Activated CD4-positive, alpha-beta T cell treated with anti-CD3 and anti-CD28 coated beads, Interleukin-2, Interleukin-6, amounts not matched to agents 100 ng/mL and 50 ng/mL, durations not matched to agents 16 hours and 8 hours (primary cell): ENCODE measurements at places on chromosomes 16 and 17.

- no peak for DNase-seq
Measured at GRCh38 chr16:89042711-89043551, 50.7 kb upstream of the ACSF3 start.

- no peak for DNase-seq
Measured at GRCh38 chr17:36980280-36980761, 31.6 kb downstream of the AATF start.

DNA sequence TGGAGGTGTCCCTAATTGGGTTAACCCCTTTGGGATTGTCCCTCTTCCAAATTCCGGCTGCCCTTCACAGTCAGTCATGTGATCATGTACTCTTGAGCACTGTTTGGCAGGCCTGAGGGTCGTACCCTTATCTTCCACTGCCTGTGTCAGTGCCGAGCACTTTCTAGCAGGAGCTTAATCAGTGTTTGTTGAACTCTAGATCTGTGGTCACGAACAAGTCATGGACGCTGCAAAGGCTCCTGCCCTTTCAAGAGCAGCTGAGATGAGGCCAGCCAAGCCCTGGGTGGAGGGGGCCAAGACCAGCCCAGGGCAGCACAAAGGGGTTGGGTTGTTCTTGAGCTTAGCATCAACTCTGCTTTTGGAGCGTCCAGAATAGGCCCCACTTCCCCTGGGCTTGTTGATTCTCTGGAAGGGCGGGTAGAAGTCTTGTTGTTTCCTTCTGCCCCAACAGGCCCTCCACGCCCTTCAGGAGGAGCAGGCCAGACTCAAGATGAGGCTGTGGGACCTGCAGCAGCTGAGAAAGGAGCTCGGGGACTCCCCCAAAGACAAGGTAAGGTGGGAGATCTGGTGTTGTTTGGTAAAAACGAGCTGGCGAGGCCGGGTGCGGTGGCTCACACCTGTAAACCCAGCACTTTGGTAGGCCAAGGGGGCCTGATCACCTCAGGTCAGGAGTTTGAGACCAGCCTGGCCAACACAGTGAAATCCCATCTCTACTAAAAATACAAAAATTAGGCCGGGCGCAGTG, 5.3 kb downstream of the IFI35 start:
- no peak for DNase-seq

- no peak for DNase-seq
Measured at GRCh38 chr17:16948587-16949376, 23.1 kb downstream of the TNFRSF13B start.

- no peak for DNase-seq
Measured at GRCh38 chr17:4329838-4330237, 36.6 kb downstream of the UBE2G1 start.

DNA sequence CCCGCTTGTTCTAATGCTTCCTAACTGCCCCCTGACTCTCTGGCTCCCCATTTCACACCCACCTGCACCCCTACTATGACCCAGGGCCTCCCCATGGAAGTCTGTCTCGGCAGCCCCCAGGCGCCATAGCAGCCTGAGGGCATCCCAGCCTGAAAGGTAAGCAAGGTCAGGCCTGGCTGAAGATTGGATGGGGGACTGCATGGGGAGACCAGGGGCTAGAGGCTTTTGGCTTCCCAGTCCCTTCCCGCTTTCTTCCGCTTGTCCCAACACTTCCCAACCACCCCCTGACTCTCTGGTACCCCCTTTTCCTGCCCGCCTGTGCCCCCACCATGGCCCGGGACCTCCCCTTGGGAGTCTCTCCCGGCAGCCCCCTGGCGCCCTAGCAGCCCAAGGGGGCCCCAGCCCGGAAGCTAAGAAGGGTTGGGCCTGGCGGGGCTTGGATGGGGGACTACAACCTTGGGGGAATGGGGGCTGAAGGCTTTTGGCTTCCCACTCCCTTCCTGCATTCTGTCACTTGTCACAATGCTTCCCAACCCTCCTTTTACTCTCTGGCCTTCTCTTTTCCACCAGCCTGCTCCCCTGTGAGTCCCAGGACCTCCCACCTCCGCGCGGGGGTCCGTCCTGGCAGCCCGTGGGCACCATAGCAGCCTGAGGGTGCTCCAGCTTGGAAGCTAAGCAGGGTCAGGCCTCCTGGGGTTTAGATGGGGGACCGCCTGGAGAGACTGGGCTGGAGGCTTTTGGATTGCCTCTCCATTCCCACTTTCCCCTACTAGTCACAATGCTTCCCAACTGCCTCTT, 2288.4 kb downstream of the TP53TG3F start:
- DNase-seq = no peak

DNA sequence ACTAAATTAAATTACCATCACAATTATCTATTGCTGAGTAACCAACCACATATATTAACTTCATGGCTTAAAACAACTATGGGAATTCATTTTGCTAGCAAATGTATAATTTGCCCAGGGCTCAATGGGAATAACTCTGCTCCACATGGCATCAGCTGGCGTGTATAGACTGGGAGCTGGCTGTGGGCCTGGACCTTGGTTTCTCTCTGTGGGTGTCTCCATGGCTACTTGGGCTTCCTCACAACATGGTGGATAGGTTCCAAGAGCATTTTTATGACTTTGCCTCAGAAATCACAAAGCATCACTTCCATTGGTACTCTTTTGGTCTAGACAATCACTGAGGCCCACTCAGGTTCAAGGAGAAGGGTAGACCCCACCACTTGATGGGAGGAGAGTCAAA, 144.9 kb downstream of the SOCS1 start:
- DNase-seq = no peak

- DNase-seq = no peak
Measured at GRCh38 chr17:17494870-17495535, 1.2 kb downstream of the RASD1 start.

- no peak for DNase-seq
Measured at GRCh38 chr16:80614908-80615671, 74.3 kb downstream of the DYNLRB2 start.

DNA sequence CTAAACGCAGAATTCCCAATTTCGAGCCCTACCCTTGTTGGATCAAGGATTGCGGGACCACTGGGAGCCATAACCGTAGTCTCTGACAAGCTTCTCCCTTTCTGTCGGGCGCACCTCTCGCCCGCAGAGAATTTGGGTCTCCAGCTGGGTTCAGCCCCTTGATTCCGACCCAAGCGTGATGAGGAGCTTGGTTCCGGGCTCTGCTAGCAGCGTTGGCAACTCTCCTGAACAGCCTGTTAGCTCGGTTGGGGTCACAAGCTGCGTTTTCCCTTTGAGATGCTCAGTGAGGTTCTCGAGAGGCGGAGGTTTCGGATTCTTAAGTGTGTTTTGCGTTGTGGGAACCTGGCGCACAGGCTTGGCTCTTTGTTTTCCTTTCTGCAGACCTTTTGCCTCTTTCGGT, 655 bp downstream of the ATXN1L start:
- peak; percentile 21 for DNase-seq

DNA sequence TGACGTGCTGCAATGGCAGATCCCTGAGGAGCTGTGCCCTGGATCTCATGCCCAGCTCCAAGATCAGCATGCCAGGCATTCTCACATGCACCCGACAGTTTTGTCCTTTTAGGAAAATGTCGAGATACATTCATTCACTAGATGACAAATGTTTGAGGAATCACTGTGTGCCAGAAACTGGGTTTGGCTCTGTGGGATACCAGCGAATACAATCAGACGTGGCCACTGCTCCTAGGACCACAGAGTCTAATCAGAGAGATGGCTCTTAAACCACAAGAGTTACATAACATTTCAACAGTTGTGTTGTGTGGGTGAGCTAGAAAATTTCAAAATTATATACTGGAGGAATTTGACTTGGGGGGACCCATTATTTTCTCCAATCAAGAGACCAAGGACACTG, 579.7 kb downstream of the CDH13 start:
- no peak for DNase-seq

DNA sequence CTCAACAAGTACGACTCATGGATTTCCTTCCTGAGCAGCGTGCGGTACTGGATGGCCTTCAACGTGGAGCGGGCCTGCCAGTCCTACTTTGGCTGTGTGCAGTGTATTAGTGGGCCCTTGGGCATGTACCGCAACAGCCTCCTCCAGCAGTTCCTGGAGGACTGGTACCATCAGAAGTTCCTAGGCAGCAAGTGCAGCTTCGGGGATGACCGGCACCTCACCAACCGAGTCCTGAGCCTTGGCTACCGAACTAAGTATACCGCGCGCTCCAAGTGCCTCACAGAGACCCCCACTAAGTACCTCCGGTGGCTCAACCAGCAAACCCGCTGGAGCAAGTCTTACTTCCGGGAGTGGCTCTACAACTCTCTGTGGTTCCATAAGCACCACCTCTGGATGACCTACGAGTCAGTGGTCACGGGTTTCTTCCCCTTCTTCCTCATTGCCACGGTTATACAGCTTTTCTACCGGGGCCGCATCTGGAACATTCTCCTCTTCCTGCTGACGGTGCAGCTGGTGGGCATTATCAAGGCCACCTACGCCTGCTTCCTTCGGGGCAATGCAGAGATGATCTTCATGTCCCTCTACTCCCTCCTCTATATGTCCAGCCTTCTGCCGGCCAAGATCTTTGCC, 9.0 kb downstream of the HAS3 start:
- DNase-seq = no peak

GRCh38 chr16:8230497-8230896, 359.8 kb downstream of the TMEM114 start:
- DNase-seq = no peak

DNA sequence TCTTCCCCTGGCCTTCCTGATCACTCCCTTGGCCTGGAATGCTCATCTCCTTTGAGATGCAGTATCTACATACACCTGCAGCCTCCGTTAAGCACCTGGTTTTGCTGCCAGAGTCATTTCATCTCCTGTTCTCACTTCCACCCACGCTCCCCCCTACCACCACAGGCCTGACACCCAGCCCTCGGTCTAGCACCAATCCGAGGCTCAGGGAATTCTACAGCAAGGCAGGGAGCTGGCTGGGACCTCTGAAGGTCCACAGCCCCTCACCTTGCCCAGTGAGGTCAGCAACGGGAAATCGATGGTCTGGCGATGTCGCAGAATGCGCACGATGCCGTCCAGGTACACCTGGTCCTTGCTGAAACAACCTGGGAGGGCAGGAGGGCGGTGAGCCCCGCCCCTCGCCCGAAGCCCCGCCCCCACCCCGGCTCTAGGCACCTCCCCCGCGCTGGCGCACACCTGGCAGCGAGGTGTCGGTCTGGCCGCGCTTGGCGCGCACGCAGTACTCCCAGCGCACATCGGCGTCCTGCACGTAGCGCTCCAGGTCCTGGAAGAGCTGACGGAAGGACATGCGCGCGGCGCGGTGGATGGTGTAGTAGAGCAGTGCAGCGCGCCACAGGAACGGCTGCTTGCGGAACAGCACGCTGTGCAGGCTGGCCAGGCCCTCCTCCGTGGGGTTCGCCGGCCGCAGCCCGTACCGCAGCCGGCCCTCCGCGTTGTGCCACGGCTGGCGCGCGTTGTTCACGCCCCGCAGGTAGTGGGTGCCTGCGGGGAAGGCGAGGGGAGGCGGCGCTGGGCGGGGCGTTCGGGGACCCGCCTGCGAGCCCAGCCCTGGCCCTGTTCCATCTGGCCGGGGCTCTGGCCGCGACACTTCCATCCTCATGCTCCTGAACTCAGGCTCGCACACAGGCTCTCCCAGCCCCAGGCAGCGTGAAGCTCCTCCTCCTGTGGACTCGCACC, 5.7 kb downstream of the MATCAP1 start:
- peak; percentile 54 for DNase-seq
